ENCODE measurements at places on chromosomes 2 and 18.

GRCh38 chr2:240412211-240412861, 23.1 kb upstream of the GPC1 start:
- no peak for DNase-seq

DNA sequence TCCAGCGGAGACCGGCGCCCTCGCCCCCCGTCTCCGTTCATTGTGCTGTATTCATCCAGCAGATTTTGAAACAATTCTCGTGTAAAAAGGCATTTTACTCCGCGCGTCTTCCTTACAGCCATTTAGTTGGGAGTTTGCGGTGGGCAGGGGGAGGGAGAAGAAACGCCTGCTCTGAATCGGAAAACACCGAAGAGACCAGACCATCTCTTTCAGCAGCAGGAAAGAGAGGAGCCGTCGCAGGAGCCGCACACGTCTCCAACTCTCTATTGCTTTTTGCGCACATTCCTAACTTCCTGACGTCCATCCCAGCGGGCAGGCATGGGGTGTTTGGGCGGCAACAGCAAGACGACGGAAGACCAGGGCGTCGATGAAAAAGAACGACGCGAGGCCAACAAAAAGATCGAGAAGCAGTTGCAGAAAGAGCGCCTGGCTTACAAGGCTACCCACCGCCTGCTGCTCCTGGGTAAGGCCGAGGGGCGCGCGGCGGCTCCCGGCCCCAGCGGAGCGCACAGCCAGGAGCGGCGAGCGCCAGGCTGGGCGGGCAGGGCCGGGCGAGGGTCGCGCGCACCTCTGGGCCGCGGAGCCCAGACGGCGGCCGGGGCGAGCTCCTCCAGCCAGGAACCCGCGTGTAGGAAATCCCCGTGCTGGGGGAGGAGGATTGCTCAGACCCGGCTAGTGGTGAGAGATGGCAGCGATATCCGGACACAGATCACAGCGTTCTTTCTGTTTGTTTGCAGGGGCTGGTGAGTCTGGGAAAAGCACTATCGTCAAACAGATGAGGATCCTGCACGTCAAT, 63.2 kb downstream of the GNAL start:
- no peak for DNase-seq

DNA sequence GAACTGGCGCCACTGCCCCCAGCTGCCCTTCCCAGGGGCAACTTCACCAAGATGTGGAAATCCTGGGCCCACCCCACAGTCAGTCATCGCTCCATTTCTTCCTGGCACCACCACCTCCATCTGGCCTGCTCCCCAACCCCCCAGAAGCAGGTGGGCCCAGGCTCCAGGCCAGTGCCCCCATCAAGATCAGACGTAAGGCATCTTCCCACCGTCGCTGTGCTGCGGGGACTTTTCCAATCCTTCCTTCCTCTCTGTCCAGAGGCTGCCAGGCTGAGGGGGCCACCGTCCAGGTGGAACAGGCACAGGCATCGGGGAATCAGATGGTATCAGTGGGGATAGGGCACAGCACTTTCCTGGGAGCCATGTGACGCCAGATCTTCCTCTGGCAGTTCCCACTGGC, 8.1 kb downstream of the PRLH start:
- no peak for DNase-seq

DNA sequence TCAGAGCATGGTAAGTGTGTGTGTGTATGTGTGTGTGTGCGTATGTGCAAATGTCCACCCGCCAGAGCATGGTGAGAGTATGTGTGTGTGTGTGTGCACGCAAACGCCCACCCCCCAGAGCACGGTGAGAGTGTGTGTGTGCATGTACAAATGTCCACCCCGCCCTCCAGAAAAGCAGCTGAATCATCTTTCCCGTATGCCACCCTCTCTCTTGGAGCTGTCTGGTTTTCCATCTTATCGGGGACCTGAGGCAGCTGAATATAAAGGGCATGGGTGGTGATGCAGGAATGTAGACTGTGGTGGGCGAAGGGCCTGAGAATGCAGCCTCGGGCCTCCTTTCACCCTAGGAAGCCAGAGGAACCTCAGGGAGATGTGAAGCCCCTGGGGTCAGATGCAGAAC, 66.9 kb downstream of the COPS7B start:
- no peak for DNase-seq

DNA sequence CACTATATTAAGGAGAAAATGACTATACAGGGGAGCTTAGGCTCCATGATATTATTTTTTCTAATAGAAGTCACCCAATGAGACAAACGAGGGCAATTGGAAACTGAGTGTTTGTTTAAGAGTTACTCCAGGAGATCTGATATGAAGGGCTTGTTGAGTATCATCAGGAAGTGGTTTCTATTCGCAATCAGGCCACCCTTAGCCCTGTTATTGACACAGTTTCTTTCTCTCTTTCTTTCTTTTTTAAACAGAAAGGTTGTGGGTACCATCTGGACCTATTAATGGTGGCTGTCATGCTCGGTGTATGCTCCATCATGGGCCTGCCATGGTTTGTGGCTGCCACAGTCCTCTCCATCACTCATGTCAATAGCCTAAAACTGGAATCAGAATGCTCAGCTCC, 117.3 kb downstream of the DPP4 start:
- DNase-seq = no peak

DNA sequence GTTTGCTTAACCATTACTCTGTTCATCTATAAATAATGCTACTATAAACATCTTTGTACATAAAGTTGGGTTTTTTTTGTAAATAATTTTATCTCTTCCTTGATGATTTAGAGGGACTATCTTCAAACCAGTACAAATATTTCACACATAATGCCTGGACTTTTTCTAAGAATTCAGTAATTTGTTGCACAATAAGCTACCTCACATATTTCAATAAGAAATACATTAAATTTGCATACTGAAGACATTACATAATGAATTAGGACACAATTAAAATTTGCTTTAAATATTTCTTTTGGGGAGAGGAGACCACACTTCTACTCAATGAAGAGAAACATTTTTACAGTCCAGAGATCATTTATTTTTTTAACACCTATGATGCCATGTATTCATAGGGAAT, 7.2 kb upstream of the ROCK1 start:
- no peak for DNase-seq

DNA sequence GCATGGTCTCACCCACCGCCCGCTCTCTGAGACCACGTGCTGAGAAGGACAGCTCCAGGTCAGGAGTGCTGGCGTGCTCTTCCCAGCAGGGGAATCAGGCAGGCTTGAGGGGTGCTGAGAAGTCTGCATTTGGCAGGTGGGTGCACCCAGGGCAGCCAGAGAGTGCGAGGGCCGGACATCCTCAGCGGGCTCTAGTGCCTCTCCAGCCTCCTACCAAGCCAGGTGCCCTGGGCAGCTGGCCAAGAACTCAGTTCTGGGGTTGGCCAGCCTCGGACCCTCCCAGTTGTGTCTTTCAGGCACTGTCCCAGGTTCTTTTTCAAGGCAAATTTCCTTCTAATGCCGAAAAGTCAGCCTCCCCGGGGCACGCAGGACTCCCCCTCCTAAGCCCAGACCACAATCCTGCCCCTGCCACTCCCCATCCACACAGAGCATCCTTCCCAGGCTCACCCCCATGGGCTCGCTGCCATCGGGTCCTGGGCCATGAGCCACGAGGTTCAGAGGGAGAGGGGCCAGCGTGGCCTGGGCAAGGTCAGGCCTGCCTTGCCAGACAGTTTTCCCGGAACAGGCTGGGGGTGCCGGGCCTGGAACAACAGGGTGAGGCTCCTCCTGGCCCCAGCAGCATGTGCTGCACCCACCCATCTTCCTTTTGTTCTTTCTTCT, 52.2 kb upstream of the GPC1 start:
- DNase-seq = no peak

DNA sequence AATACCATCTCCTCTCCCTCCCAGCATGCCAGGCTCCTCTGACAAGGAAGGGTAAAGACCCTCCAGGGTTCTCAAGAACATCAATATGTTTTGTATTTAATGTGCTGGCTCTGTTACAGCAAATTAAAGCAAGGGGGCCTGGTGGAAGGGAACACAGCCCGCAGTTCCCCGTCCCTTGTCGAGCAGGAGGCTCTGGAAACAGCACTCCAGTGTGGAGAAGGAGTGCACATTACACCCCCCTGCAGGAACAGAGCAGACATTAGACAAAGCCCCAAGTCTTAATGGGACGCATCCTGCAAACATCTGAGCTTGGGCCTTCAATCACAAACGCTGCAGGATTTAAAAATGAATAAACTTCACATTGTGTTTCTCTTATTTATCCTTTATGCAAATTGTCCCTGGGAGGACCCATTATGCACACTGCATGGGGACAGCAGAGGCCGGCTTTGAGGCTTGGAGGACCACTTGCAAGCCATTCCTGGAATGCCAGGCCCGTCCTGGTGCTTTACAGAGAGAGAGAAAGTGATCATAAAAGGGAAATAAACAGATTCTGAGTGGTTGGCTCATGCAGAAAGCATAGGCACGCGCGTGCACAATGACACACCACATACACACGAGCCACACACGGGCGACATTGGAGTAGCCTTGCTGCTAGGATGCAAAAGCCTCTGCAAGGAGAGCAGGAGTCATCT, 328.7 kb downstream of the SMAD2 start:
- no peak for DNase-seq

DNA sequence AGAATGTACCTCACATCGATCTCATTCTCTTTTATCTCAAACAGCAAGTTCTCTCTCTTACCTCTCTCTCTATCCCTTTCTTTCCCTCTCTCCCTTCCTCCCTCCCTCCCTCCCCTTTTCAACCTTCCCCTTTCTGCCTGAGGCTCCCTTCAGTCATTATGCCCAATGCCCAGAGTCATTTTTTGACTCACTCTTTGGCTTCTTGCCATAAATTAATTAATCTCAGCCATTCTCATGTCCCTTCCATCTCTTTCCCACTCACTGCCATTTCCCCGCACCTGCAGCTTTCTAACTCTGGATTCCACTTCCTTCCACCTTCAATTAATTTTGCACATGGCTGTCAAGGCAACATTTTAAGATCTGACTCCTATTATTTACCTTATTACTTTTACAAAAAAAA, 60.1 kb downstream of the EVA1A start:
- no peak for DNase-seq

DNA sequence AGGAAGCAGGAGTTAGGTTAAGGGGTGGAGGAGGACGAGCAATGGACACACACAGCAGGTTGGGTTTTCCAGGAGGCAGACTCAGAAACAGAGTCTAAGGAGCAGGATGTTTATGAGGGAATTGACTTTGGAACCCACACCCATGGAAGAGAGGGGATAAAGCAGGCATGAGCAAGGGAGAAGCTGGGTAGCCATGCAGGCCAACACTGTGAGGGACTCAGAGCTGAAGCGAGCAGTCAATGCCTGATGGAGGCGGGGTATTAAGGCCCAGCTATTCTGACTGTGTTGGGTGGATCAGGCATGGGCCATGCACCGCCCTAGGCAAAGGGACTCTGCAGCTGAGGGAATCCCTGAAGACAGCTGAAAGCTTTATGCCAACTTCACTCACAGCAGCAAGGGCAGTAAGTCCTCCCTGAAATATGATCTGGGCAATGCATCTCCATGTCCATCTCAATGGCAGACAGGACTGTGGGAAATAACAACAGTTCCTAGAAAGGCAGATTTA, 37.6 kb downstream of the TEX51 start:
- DNase-seq = no peak

DNA sequence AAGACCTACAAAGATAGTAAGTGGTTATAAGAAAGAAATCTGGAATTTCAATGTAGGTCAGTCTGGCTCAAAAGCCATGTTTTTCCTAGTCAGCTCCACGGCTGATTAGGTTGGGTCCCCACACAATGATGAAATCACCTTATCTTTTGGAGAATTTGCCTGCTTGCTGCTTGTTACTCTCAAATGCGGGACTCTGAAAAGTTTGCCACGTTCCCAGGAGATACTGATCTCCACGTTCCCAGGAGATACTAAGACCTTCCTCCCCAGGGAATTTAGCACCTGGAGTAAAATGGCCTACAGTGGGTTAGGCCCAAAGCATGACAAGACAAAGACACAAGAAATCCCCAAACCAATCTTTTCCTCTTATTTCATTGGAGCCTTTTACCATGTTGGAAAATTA, 449.6 kb downstream of the TNS1 start:
- DNase-seq = no peak

DNA sequence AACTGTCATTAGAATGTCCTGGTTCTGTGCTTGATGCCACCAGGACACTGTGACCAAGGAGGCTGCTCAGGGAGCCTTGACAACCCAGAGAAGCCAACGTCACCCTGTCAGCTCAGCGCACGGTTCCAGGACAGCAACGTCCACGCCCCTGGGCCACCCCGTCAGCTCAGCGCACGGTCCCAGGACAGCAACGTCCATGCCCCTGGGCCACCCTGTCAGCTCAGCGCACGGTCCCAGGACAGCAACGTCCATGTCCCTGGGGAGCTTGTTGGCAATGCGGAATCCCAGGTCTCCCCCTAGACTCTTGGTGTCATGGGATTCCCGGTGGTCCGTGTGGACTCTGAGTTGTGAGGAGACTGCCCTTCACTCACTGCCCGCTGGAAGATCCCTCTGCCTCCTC, 51.0 kb upstream of the GALR1 start:
- DNase-seq = no peak

DNA sequence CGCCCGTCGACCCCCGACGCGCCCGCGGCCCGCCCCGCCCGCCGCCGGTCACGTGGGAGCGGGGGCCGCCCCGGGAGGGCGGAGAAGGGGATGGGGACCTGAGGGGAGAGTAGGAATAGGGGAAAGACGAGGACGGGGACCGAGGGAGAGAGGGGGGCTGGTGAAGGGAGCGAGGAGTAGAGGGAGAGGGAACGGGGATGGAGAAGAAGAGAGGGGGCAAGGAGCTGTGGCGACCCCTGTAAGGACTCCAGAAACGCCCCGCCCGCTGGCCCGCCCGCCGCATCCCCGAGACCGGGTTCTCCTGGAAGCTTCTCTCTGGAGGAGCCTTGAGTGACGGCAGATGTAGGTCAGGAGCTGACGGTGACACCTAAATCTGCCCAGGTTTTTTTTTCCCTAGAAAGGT, 615 bp downstream of the ADNP2 start:
- DNase-seq = no peak

- no peak for DNase-seq
These were observed 440.4 kb downstream of the CCDC85A start for GRCh38 chr2:56624181-56624580.

DNA sequence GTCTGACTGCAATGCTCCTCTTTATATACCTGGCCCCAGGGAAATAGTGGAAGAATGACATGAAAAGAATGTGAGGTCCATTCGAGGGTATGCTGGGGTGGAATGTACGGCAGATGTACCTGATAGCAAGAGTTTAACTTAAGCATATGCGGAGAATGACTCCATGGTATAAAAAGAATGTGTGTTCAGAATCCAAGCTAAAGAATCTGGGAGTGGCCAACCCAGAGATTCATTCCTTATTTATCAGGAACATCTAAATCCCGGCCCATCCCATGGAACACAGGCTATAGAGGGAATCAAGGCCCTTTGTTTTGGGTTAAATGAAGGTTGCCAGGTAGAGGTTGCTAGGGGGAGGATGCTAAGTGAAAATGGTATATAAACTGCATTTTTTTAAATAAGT, 150.0 kb downstream of the ZNF385B start:
- no peak for DNase-seq

- DNase-seq = no peak
These were observed 501.8 kb downstream of the EIPR1 start for GRCh38 chr2:2875831-2876230.

- DNase-seq = no peak
These were observed 144.2 kb upstream of the NABP1 start for GRCh38 chr2:191533693-191534180.
